ENCODE measurements at places on chromosomes 7 and 10.

- no peak for DNase-seq
Observed at GRCh38 chr7:38700116-38700515, 68.9 kb upstream of the AMPH start.

DNA sequence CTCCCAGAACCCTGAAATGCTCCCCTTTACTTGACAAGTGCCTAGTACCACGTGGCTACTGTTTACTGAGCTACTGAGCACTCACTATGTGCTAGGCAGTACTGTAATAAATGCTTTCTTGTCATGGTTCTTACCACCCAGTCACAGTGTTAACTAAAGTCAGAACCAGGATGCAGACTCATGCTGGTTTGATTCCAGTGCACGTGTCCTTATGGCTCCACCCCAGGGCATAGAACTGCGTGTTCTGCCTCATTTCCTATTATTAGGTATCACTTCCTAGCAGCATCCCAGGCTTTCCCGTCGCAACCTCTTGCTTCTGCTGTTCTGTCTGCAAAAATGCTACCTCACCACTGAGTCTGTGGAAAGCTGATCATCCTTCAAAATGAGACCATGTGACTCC lies 71.7 kb upstream of the DOCK1 start:
- DNase-seq = no peak

- peak; percentile 72 for DNase-seq
Observed at GRCh38 chr7:148262721-148263229, 327.8 kb upstream of the C7orf33 start.

DNA sequence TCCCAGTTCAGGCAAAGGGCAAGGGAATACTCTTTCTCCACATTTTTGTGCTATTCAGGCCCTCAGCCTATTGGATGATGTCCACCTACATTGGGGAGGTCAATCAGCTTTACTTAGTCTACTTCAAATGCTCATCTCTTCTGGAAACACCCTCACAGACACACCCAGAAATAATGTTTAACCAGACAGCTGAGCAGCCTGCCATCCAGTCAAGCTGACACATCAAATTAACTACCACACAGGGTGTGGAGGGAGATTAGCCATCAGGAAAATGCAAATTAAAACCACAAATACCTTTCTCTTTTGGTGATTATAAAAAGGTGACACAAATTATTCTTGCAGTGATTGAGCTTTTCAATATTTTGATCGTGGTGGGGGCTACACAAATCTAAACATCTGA lies 74.7 kb upstream of the FZD8 start:
- DNase-seq = no peak

GRCh38 chr7:16773326-16773725 lies 19.8 kb downstream of the TSPAN13 start:
- DNase-seq = no peak

DNA sequence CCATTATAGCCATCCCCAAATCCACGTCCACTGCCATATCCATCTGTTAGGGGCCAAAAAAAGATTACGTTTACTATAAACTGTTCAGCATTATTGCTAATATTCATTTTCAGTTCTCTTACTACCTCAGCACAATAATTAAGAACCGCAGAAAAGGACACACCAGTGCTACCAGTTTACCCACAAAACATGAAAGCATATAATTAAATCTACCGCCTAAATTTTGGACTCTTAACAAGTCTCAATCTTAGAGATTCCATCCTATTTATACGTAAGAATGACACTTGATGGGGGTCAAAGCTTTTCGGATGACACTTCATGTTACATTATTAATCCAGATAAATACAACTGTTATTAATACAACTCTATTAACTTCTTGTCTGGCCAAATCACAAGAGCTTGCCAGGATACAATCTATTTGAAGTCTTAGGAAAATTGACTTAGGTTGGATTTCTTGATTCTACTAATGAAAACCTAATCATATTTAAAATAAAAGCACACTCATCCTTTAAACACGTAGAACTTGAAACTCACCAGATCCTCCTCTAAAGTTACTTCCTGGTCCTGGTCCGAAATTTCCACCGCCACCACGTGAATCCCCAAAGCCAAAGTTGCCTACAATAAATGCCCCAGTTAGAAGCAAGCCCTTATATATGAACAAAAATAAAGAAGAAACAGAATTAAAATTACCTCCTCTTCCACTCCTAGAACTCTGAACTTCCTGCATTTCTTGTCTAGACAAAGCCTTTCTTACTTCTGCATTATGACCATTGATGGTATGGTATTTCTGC lies 4.5 kb downstream of the HNRNPA2B1 start:
- DNase-seq = no peak

- no peak for DNase-seq
Observed at GRCh38 chr10:100468978-100469377, 6.2 kb downstream of the WNT8B start.

- no peak for DNase-seq
Observed at GRCh38 chr7:148830897-148831692, 53.0 kb downstream of the EZH2 start.

GRCh38 chr10:110931769-110932381 lies 12.5 kb downstream of the SHOC2 start:
- DNase-seq = no peak

DNA sequence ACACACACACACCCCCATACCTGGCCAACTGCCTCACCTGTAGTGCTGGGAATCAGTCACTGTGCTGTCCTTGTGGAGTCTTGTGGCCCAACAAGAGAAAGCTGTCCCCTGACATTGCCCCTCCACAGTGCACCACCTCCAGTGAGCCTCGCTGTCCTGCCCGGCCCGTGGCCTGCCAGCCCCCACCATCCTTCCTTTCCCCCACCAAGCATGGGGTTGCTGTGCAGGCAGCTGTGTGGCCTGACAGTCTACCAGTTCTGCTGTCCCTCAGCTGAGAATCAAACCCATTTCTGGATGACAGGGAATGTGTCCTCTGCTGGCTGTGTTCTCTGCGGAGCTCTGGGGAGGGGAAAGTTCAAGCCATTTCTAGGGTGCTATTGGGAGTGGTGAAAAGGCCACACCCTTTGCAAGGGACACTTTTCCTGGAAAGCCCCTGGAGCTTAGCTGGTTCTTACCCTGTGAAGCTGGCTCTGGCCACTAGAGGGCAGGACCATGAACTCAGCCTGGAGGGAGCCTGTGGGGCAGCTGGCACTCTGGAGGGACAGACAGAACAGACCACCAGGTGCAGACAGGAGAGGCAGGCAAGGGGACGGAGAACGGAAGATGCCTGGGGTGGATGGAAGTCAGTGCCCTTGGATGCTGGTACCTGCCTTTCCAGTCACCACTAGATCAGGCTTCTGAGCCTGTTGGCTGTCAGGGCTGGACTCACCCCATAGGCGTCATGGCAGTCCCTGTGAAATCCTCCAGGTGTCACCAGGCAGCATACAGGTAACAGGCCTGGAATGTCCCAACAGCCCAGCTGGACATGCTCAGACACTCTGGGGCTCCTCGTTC lies 10.5 kb upstream of the MTPAP start:
- peak; percentile 57 for DNase-seq

DNA sequence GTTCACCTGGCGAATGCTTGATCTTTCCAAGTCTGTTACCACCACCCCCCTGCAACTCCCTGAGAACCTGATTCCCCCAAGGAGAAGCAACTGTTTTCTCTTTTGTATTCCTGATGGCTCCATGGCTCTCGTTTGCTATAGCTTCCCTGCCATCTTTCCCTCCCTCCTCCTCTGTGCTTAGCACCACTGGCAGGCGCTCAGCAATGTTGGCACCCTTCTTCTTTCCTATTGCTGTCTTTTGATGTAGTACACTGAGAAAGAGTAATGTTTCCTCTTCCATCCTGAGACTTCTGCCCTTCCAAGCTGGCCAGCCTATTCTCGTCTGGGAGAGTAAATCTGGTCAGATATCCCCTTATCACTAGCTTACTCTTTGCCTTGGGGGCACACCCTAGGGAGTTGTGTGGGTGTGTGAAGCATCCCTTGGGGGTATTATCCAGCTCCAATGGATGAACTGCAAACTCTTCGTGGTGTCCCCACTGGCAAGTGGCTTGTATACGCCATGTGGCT lies 74.0 kb downstream of the BMPER start:
- DNase-seq = no peak

DNA sequence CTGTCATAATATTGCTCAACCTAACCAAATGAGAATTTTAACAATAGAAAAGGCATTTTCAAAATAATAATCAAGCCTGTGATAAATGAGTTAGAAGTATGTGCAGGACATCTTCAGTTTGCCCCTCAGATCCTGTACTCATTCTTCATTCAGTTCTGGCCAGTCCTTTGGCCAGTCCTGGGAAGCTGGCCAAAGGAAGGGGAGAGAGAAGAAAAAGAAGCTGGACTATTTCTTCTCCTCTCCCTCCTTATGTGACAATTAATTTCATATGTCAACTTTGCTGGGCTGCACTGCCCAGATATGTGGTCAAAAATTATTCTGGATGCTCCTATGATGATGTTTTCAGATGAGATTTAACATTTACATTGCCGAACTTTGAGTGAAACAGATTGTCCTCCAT lies 31.6 kb upstream of the ITGB8 start:
- DNase-seq = no peak

GRCh38 chr7:16564909-16565426 lies 38.3 kb downstream of the LRRC72 start:
- DNase-seq = no peak

DNA sequence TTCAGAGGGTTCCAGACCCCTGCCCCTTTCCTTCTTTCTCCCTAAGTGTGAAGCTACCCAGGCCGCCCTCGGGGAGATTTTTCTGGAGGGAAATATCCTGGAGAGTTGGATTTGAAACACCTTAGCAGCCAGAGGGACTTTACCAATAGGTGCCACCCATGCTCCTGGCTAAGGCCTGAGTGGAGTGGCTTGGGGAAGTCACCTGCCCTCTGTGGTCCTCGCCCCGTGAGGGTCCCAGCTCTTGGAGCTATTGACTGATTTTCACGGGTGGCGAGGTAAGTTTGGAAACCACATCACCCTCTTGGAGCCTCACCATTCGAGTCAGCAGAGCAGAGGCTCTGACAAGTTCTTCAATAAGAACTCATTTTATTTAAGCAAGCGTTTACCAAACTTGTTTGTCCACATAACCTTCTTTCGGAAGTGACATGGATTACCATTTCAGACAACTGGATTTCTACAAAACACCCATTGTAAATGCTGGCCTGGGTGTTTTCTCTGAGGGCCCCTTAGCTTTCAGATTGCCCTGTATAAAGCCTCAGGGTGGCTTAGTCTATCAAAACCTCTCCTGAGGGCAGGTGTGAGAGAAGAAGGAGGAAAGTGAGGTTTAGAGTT lies 20.4 kb downstream of the AQP1 start:
- DNase-seq = no peak

- no peak for DNase-seq
Observed at GRCh38 chr7:25789701-25790640, 362.0 kb upstream of the NFE2L3 start.

DNA sequence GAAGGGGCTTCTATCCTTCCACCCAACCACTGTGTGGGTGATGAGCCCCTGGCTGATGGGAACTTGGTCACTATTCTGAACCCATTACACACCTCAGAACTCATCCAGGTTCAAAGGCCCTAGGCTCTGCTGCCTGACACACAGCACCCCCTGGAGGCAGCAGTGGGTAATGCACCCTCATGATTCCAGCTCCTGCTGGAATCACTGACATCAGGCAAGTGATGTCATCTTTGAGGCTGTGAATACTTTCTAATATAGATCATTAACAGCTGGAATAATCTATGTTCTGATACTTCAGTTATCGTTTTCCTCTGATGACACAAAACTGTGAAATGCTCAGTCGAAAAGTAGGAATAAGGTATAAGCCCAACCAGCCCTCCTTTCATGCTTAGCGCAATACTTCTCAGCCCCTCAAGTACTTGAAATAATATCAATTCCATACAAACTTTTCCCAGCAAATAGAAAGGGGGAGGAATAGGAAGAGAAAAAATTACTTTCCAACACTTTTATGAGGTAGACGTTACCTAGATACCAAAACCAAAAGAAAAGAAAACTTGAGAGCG lies 7.5 kb upstream of the RBP3 start:
- peak; percentile 75 for DNase-seq
